ENCODE measurements at places on chromosomes 12 and 14. TPM values are rescaled to one million over a fixed set of nuclear protein-coding genes. Genes with fewer than 3 reads are reported as not detected.

DNA sequence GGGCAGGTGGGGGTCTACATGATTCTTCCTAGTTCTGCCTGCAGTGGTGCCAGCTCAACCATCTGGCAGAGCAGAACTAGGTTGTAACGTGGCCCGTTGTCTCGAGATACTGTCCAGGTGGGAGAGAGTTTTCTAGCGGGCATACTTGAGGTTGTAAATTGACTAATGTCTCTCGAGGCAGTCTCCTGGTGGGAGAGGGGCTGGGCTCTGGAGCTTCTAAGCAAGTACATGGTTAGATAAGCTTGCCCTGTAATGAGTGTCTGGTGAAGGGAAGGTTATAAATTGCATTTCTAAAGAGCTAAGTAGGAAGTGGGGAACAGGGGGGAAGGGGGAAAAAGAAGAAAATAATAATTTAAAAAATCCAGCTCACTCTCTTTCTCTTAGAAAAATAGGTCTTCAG is 18.1 kb downstream of the BDKRB1 start:
- no peak for DNase-seq
- H3K27me3 ChIP-seq, result no peaks in the 10 kb centered on the region
- H3K4me1 ChIP-seq, result peaks cover 46% of the 10 kb centered on the region
- H3K27ac ChIP-seq, result no peak overlapping the region

DNA sequence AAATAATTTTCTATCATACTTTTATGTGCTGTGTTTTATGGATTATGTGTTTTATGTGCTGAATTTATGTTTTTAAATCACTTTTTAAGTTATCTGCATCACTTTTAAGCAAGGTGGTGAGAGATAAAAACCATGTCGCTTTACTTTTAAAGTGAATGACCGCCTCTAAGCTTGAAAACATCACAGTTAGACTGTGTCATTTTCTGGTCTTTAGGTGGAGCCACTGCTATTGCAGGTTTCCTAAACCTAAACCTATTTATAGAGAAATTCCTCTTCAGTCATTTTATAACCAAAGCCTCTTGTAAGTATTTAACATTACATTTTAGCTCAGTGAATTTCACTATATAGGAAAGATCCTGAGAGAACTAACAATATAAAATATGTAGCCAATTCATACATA is 21.0 kb upstream of the MDM2 start:
- H3K4me1 ChIP-seq, result peaks cover 27% of the 10 kb centered on the region
- H3K36me3 ChIP-seq, result no peaks in the 10 kb centered on the region
- H3K27ac ChIP-seq, result peak overlapping the region; percentile 70

DNA sequence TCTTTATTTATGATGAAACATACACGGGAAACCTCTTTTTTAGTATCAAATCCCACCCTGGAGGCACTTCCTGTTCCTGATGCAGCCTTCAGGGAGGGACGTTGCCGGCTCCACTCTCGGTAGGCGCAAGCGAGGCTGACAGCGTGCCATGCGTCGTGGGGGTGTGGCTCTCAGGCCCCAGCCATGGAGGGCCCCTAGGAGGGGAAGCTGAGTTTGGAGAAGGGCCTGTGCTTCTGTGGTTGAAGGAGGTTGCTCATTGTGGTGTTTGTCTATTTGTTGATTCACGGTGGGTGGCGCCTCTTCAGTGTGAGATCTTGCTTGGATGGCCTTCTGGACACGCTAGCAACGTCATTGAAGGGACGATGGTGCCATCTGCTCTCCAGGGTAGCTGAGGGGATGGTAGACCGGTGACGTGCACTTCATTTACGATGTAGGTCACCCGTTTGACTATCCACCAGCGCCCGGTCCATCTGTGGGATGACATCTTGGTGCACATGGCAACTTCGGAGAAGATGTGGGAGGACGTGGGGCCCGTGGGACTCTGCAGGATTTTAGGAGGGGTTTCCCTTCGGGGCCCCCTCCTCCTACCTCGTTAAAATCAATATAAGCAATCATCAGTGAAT is 126.3 kb upstream of the RTL1 start:
- no peak for DNase-seq
- H3K4me1 ChIP-seq, result no peaks in the 10 kb centered on the region
- peaks cover 3% of the 10 kb centered on the region for H3K36me3 ChIP-seq
- no peak overlapping the region for H3K4me3 ChIP-seq
- no peak overlapping the region for H3K27ac ChIP-seq

IRAK3 gene
- 8.8 TPM for total RNA-seq

GRCh38 chr12:75943730-75944096 is 87.9 kb downstream of the PHLDA1 start:
- no peaks in the 10 kb centered on the region for H3K36me3 ChIP-seq
- DNase-seq, result no peak
- no peaks in the 10 kb centered on the region for H3K27me3 ChIP-seq
- no peak overlapping the region for H3K27ac ChIP-seq

DNA sequence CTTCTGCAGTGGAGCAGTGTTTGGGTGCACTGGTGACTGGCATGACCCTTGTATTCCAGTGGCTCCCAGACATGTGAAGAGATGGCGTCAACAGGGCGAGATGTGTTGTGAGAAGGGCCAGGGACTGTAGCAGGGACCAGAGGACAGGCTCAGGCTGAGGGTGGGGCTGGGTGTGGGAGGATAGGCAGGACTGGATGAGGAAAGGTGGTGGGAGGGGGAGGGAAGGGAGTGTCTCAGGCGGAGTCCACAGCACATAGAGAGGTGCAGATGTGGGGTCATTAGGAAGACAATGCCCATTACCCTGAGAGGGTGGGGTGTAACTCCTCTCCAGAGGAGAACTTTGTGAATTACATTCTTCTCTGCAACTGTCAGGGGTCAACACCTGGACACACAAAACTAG is 78.5 kb downstream of the DICER1 start:
- H3K36me3 ChIP-seq, result no peaks in the 10 kb centered on the region
- H3K27ac ChIP-seq, result no peak overlapping the region
- DNase-seq, result no peak
- no peak overlapping the region for H3K4me3 ChIP-seq
- H3K4me1 ChIP-seq, result no peaks in the 10 kb centered on the region
- no peaks in the 10 kb centered on the region for H3K27me3 ChIP-seq

- H3K4me1 ChIP-seq, result peaks cover 6% of the 10 kb centered on the region
- peaks cover 87% of the 10 kb centered on the region for H3K36me3 ChIP-seq
- H3K27ac ChIP-seq, result no peak overlapping the region
- no peak for DNase-seq
Observed at GRCh38 chr12:308511-308910, 45.9 kb upstream of the SLC6A13 start.

SLC4A8 gene
- total RNA-seq, result not detected

DNA sequence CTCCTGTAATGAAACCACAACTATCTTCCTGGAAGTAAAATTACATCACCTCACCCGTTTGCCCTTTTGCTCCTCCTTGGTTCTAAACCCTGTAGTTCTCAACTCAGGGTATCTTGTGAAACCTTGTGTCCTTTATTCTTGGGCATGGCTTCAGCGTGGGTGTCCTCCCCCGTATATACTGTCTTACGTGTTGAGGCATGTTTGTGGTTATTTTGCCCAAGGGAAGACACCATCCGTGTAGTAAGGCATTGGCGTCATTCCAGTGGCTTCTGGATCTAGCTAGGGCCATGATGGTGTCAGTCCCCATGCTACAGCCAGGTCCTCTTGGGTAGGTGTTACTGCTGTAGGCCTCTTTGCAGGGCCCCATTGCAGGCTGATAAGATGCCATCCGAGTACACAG is 115.4 kb downstream of the ZFP36L1 start:
- DNase-seq, result no peak
- peak overlapping the region; percentile 78 for H3K27ac ChIP-seq
- no peak overlapping the region for H3K4me3 ChIP-seq
- H3K36me3 ChIP-seq, result no peaks in the 10 kb centered on the region

COX6A1 gene
- total RNA-seq, result 742 TPM

DNA sequence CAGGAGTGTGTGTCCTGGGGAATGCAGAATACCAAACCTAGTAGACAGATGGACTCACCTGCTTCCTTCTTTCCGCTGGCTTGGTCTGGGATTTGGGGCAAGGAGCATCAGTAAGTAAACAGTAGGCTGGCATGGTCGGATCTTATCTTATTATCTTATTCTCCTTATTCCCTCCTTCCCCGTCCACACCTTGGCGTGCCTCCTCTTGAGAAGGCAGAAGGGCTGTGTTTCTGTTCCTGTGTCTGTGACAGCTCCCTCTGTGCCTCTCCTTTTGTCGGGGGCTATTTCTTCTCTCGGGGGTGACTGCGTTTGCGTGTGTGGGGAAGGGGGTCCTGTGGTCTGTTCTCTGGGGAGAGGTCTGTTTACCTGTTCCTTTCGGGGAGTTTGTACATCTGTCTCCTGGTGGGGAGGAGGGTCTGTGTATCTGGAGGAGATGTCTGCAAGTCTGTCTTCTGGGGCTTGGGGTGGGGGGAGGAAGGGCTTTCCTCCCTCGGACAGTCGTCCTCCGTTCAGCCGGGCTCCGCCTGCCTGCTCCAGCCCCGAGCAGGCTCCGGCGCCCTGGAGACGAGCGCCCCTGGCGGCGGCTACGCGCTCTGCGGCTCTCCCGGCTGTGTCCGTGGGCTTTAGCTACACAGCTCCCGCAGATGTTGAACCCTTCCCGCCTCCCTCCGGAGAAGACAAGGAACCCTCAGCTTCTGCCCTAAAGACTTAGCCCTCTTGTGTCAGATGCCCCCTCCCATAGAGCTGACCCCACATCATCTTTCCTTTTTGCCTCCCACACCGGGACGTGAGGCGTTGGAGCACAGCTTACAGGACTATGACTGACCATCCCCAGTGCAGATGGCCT is 4.4 kb downstream of the KRT86 start:
- no peaks in the 10 kb centered on the region for H3K36me3 ChIP-seq
- DNase-seq, result peak; percentile 83
- H3K4me1 ChIP-seq, result peaks cover 34% of the 10 kb centered on the region
- H3K27me3 ChIP-seq, result no peaks in the 10 kb centered on the region
- H3K4me3 ChIP-seq, result peak overlapping the region; percentile 11

RERG gene
- 23.9 TPM for total RNA-seq

SCNN1A gene
- total RNA-seq, result 87.7 TPM

DNA sequence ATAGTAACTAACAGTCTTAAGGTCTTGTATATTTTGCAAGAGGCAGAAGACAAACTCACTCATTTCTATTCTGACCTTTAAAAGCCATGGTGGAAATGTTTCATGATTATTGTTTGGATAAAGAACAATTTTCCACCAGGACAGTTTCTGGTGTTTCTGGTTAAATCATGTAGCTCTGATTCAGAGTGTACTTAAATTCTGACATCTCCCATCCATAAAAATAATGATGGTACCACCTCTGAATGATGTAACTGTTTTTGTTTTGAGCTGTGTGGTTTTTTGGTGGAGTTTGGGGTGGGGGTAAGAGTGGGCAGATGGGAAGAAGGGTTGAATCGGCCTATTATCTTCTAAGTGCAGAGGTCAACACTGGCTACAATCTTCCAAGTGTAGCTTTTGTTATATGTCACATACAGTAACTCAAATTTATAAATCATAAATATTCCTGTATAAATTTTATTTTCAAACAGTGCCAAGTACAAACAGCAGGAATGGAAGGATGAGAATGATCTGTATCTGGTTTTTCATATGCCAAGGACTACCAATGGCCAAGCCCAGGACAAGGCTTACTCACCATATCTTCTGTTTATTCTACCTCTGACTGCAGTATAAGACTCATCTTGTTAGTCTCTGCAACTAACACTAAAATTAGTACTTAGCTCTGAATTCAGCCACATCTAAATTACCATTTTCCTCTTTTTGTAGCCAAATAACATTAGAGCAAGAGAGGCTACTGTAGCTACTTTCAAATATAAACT is 108.7 kb downstream of the BCAT1 start:
- peaks cover 17% of the 10 kb centered on the region for H3K4me1 ChIP-seq
- no peaks in the 10 kb centered on the region for H3K36me3 ChIP-seq
- no peak overlapping the region for H3K4me3 ChIP-seq
- H3K27ac ChIP-seq, result no peak overlapping the region

ART4 gene
- total RNA-seq, result 0.17 TPM

GRCh38 chr12:118188690-118189371 is 52.9 kb downstream of the PEBP1 start:
- H3K27ac ChIP-seq, result no peak overlapping the region
- no peak for DNase-seq

- H3K4me3 ChIP-seq, result no peak overlapping the region
- H3K4me1 ChIP-seq, result peaks cover 13% of the 10 kb centered on the region
- H3K27ac ChIP-seq, result peak overlapping the region; percentile 52
- H3K36me3 ChIP-seq, result peaks cover 4% of the 10 kb centered on the region
- no peak for DNase-seq
Observed at GRCh38 chr12:69534389-69534822, 50.9 kb upstream of the CCT2 start.

KRT3 gene
- not detected for total RNA-seq

DHRS2 gene
- total RNA-seq, result 2.6 TPM

SOX5 gene
- 26.8 TPM for total RNA-seq

GRCh38 chr12:127280393-127281275 is 986.3 kb upstream of the TMEM132C start:
- H3K36me3 ChIP-seq, result no peaks in the 10 kb centered on the region
- DNase-seq, result no peak
- H3K4me1 ChIP-seq, result no peaks in the 10 kb centered on the region
- H3K4me3 ChIP-seq, result no peak overlapping the region

- no peak overlapping the region for H3K4me3 ChIP-seq
- no peaks in the 10 kb centered on the region for H3K36me3 ChIP-seq
- DNase-seq, result no peak
- no peaks in the 10 kb centered on the region for H3K27me3 ChIP-seq
- H3K27ac ChIP-seq, result no peak overlapping the region
Observed at GRCh38 chr14:22623047-22623446, 21.1 kb downstream of the OR6J1 start.

LBHD2 gene
- not detected for total RNA-seq

DNA sequence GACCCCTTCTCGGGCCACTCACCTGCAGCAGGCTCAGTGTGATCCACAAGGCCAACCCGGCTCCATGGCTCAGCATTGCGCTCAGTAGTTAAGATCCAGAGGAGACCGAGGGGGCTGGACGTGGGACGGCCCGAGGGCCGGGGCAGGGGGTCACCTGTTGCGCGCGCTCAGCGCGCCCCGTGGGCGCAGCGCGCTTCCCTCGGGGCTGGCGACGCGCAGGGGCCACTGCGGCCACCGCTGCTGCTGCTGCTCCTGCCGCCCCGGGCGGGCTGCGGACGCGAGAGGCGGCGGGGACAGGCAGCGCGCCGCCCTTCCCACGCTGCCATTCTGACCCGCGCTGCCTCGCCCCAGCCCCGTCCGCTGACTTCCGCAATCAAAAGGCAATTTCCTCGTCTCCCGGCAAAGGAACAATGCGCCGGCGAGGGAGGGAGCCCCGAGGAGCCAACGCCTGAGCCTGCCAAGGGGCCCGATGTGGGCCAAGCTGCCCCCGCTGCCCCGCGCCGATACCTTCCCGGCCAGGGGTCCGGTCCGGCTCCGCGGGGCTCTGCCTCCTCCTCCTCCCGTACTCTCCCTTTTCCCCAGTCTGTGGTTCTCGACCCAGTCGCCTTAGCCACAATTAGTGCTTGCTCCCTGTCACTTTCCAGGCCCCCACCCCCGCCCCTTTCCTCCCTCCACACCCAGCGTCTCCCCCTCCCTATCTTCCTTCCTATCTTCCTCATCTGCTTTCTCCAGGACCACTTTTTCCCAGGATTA is 27.3 kb downstream of the PTPRB start:
- H3K27ac ChIP-seq, result peak overlapping the region; percentile 10
- peak overlapping the region; percentile 62 for H3K4me3 ChIP-seq
- H3K4me1 ChIP-seq, result peaks cover 11% of the 10 kb centered on the region
- no peaks in the 10 kb centered on the region for H3K27me3 ChIP-seq
- peak; percentile 66 for DNase-seq

- H3K27me3 ChIP-seq, result peaks cover 7% of the 10 kb centered on the region
- H3K36me3 ChIP-seq, result no peaks in the 10 kb centered on the region
- H3K27ac ChIP-seq, result no peak overlapping the region
- no peak for DNase-seq
- no peak overlapping the region for H3K4me3 ChIP-seq
- no peaks in the 10 kb centered on the region for H3K4me1 ChIP-seq
Observed at GRCh38 chr12:108321688-108322087, 17.4 kb downstream of the CMKLR1 start.
